ENCODE measurements at places on chromosomes 3 and 15.
A peak's percentile ranks its signal among the peaks of the same experiment; 100 is the strongest.

DNA sequence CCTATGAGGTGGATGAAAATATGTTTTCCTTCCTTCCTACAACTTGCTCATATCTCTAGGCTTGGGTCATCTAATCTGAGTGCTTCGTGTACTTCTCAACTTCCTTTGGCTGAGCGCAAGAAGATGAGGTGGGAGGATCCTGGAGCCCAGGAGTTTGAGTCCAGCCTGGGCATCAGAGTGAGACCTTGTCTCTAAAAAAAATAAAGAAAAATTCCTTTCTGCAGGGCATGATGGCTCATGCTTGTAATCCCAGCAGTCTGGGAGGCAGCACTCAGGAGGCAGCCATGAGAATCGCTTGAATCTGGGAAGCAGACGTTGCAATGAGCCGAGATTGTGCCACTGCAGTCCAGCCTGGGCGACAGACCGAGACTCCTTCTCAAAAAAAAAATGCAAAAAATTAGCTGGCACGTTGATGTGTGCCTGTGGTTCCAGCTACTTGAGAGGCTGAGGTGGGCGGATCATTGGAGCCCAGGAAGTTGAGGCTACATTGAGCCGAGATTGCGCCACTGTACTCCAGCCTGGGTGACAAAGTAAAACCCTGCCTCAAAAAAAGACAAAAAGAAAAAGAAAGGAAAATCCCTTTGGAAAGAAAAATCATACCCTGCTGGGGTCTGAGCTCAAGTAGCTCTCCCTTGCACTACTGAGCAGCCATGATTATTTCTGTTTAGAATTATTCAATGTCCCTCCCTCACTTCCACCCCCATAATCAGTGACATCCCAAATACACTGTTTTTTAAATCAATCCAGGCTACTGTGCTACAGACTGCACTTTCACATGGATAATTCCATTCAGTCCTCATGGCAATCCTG is 28.0 kb upstream of the RAB11A start:
- no peak for DNase-seq

- no peak for DNase-seq
Measured at GRCh38 chr3:115825046-115825445, 201.7 kb downstream of the GAP43 start.

- DNase-seq: no peak
Measured at GRCh38 chr3:5312290-5312689, 124.8 kb downstream of the EDEM1 start.

DNA sequence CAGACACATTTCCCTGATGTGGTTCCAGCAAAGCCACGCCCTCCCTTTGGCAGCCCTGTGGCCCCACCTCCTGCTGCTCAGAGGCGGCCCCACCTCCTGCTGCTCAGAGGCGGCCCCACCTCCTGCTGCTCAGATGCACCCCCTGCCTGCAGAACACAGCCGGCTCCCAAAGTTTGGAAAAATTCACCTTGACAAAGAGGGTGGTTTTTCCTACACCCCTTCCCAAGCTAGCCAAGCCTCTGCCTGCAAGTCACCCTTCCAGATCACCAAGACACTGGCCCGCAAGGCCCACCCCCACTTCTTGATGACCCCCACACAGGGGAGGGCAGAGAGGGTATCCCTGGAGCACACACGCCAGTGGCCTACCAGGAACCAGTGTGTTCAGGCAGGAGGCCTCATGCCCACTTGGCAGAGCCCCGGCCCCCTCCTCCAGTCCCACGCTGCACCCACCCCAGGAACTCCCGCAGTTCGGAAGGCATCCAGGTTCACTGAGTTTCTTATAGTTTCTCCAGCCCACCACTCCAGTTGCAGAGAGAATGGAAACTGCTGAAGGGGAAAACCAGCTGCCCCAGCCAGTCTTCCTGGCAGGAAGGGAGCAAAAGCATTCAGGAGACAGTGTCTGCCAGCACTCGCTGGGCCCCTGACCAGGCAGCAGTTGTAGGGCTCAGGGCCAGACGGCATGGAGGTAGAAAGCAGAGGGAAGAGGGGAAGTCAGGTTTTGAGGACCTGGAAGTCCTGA is 2.3 kb upstream of the HAPLN3 start:
- DNase-seq: peak; percentile 50

- no peak for DNase-seq
Measured at GRCh38 chr15:90644952-90645725, 72.0 kb upstream of the BLM start.
